ENCODE measurements at places on chromosomes 7 and 10. TPM values are rescaled to one million over a fixed set of nuclear protein-coding genes. Genes with fewer than 3 reads are reported as not detected.

Gene LIPF
- total RNA-seq, result not detected

Gene PNLIP
- total RNA-seq, result 2.8 TPM

Gene RRP12
- 19.6 TPM for total RNA-seq

DNA sequence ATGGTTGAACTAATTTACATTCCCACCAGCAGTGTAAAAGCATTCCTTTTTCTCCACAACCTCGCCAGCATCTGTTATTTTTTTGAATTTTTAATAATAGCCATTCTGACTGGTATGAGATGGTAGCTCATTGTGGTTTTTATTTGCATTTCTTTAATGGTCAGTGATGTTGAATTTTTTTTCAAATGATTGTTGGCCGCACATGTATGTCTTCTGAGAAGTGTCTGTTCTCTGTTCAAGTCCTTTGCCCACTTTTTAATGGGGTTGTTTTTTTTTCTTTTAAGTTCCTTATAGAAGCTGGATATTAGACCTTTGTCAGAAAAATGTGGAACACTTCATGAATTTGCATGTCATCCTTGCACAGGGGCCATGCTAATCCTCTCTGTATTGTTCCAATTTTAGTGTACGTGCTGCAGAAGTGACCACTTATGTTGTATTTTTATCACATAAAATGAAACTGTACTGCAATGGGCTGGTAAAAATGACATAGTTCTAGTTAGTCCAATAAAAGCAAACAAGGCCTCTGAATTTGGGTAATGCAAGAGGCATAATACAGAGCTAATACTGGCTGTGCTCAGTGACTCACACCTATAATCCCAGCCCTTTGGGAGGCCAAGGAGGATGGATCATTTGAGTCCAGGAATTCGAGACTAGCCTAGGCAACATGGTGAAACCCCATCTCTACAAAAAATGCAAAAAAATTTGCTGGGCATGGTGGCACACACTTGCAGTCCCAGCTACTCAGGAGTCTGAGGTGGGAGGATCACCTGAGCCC lies 70.3 kb downstream of the ABI1 start:
- DNase-seq, result no peak

DNA sequence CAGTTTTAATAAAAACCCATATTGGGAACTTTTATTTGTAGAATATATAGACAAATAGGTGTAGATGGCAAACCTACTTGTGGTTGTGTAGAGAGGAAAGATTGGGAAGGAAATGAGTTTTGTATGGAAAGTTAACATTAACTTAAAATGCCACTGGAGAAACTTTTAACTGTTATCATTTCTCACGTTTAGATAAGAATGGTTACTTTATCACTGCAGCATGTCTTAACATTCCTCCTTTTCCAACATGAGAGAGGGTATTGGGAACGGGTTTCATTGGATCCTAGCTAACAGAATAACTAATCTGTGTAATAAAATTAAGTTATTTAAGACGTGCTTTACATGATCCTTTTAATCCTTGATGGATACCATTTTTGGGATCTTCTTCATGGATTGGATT lies 1.8 kb downstream of the LUC7L2 start:
- no peak for DNase-seq

DNA sequence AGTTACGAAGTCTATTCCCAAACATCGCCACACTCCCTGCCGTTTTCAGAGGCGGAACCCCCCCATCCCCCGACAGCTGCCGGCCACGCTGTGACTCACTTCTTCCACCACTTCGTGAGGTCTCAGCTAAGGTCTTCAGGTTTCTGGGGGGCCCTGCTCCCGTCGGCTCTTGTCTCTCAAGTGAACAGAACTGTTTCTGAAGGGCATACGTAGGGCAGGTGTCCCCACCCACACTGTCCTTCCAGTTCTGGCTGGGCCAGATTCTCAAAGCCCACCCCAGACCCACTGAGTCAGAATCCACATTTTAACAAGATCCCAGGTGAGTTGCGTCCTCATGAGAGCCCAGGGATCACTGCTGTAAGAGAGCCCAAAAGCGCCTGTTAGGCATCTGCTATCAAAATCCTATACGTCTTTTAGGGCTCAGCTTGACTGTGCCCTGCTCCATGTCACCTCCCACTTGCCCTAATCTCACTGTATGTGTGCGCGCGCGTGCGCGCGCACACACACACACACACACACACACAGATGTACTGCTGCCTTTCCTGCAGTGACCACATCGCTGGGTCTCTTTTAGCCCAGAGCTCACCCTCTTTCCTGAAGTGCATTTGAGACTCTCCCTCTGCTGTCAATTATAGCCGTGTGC lies 78.8 kb downstream of the PROSER2 start:
- no peak for DNase-seq

GRCh38 chr7:99984593-99984992 lies 8.8 kb upstream of the AZGP1 start:
- DNase-seq, result no peak

DNA sequence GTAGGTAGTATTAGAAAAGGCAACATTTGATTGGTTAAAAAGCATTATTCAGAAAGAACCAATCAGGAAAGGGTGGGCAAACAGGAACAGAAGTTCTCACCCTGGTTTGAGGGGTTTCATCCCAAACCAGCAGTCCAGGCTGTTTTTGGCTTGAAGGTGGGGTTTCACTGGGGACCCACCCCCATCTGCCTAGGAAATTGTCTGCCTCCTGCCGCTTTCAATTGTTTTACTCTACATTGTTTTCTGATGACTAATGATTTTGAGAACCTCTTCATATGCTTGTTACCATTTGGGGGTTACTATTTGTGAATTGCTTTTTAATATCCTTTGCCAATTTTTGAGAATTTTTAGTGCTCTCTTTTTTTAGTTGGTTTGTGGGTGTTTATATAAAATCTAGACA lies 3.3 kb upstream of the PCBD1 start:
- no peak for DNase-seq

DNA sequence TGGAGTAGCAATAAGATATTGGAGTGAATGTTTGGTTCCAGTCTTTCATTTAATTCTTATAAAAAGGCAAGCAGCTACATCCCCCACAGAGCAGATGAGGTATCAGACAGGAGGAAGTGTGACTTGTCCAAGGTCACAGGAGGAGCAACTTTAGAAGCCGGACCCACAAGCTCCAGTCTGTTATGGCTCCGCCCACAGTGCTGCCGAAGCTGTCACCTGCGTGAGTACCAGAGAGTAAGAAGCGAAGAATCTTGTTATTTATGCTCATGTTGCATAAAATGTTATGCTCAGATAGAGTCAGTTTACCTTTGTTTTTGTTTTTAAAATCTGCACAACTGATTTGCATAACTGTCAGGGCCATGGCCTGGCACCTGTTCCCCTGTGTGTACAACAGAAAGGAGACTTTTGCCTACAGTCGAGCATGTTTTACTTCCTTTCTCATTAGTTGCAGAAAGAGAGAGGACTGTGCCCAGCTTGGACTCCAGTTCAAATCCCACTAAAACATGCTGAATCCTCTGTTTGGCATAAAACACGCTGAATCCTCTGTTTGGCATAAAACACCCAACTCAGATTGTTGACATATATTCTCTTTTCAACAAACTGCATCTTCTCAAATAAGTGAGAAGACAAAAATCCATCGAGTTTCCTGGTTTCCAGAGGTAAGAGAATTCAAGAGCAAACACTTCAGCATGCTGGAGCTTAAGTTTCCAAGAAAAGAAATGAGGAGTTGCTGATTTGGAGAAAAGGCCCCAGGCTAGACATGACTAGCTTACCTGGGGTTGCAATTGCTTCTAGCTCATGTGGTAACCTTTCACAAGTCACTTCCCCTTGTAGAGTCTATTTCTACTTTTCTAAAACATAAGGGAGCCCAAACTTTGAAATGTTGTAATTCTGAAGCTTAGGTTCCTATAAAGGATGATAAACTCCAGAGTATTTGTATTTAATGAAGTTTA lies 409.8 kb upstream of the ZMIZ1 start:
- no peak for DNase-seq

- no peak for DNase-seq
Measured at GRCh38 chr10:113267619-113268562, 285.0 kb upstream of the HABP2 start.

All from sciatic nerve (tissue), 2 donors.